ENCODE measurements at places on chromosomes 2 and 18. TPM values are rescaled to one million over a fixed set of nuclear protein-coding genes. Genes with fewer than 3 reads are reported as not detected.

MGAT5 gene
- total RNA-seq = 31.0 TPM

SLC9A4 gene
- not detected for total RNA-seq

GRCh38 chr2:121502246-121502645 lies 28.4 kb upstream of the RNU4ATAC start:
- DNase-seq = peak; percentile 38

- DNase-seq = no peak
Observed at GRCh38 chr2:64410671-64411070, 43.3 kb upstream of the LGALSL start.

- DNase-seq = peak; percentile 100
Observed at GRCh38 chr2:11697103-11697871, 27.3 kb upstream of the NTSR2 start.

LHCGR gene
- total RNA-seq = not detected

DNA sequence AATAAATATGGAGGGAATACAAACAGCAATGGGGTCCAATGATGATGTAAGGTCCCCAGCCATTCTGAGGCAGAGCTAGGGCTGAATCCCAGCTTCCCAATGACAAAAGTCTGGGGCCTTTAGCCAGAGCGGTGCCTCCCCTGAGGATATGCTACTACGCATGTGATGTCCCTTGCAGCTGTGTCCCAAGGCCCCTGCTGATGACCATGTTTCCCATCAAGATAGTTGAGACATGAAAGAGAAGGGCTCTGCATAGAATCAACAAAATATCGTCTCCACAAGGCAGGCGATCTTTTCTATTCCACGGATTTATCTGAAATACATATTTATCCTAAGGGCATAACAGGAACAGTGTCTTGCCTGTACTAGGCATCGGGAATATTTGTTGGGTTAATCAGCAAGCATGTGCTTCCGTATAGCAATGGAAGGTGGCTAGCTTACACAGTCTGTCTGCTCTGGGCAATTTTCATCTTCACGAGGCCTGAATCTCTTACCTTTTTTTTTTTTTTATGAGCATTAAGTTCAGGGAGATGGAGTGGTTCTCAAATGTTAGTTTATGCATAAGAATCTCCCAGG lies 284.6 kb downstream of the CNTNAP5 start:
- no peak for DNase-seq

CFC1 gene
- not detected for total RNA-seq

GRCh38 chr2:98573426-98573825 lies 34.9 kb downstream of the COA5 start:
- DNase-seq = no peak

KCNG2 gene
- total RNA-seq = not detected

DNA sequence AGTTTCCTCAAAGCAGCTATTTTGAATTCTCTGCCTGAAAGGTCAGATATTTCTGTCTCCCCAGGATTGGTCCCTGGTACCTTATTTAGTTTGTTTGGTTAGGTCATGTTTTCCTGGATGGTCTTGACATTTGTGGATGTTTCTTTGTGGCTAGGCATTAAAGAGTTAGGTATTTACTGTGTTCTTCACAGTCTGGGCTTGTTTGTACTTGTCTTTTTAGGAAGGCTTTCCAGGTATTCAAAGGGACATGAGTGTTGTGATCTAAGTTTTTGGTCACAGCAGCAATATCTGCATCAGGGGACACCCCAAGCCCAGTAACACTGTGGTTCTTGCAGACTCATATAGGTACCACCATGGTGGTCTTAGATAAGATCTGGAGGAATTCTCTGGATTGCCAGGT lies 11.8 kb downstream of the MYO3B start:
- no peak for DNase-seq

All from RPMI7951 (cell line).